ENCODE measurements at places on chromosomes 6 and 20. TPM values are rescaled to one million over a fixed set of nuclear protein-coding genes. Genes with fewer than 3 reads are reported as not detected.
A peak's percentile ranks its signal among the peaks of the same experiment; 100 is the strongest.

BACH2 gene
- total RNA-seq: 2.8 TPM

FOXC1 gene
- 25.0 TPM for total RNA-seq

DNA sequence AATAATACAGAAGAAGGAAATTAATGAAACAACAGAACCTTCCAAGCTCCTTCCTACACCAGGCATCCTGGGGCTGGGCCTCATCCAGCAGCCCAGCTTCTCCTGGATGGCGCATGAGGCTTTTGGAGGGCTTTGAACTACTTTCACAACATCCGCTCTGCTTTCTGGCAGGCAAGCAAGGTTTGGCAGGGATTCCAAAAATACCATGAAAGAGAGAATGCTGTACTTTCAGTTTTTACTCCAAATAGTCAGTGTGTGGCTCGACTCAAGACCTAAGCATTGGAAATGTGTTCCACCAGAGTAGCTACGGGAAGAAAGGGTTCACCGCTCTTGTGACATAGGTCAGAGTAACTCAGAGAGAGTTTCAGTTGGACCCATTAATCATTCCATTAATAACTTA is 125.4 kb downstream of the OPRM1 start:
- DNase-seq: peak; percentile 84

CLVS2 gene
- not detected for total RNA-seq

BEND6 gene
- total RNA-seq: 2.4 TPM

- DNase-seq: no peak
Measured at GRCh38 chr6:17719323-17720041, 12.8 kb upstream of the NUP153 start.

MLN gene
- not detected for total RNA-seq

- no peak for DNase-seq
Measured at GRCh38 chr6:129184324-129184723, 301.4 kb downstream of the LAMA2 start.

GRCh38 chr20:34088305-34089174 is 23.5 kb downstream of the EIF2S2 start:
- no peak for DNase-seq

- DNase-seq: no peak
Measured at GRCh38 chr20:4076671-4077070, 61.3 kb upstream of the RNF24 start.

DNA sequence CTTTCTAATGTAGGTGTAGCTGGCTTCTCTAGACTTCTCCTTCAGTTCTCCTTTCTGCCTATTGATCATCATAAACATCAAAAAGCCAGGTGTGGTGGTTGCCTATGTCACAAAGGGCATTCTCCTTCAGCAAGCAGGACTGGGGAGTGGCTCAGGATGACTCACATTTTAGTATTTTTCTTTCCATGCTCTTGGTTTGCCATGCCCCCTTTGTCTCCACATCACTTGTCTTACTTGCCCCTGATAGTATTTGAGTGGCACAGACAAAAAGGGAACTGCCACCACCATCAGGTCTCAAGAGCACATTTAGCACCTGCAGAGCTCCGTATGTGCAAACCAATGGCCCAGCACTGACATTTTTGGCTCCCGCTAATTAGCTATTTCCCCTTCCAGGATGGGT is 698.8 kb downstream of the DHX35 start:
- no peak for DNase-seq

OTOR gene
- not detected for total RNA-seq

C4B gene
- 163 TPM for total RNA-seq

GRCh38 chr6:25042036-25042521 is 106.3 kb upstream of the RIPOR2 start:
- no peak for DNase-seq

DNA sequence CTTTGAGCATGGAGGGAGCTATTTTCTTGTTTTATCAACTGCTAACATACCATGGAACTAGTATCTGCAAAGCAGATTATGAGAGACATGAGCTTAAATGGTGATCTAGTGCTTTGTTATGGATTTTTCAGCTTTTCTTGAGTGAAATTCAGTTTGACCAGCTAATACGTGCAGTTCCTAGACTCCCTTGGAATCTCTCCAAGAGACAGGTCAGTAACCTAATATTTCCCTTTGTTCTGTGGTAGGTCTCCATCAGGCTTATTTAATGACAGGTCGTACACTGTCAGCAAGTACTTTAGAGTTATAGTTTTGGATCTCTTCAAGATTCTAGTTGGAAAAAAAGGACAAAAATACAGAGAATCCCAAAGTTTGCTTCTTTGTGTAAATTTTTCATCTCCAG is 43.9 kb downstream of the HDAC2 start:
- DNase-seq: no peak
